Midbrain (tissue), 1 donor: ENCODE measurements at places on chromosomes 1 and 21.
A peak's percentile ranks its signal among the peaks of the same experiment; 100 is the strongest.

DNA sequence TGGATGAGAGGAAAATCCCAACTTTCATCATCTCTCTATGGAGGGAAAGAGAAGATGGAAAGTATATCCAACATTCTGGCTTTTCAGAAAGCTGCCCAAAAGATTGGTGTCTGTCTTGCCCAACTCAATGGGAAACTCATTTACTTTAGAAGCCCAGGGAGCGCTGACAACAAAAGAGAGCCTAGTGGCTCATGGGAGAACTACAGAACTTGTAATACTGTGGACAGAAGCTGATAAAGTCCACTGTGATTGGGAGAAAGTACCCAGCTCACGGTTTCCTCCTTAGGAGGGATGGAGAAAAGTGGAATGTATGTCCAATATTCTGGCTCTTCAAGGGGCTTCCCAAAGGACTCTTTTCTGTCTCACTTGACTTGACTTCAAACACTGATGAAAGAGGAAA lies 66.0 kb downstream of the RGS21 start:
- no peak for DNase-seq

DNA sequence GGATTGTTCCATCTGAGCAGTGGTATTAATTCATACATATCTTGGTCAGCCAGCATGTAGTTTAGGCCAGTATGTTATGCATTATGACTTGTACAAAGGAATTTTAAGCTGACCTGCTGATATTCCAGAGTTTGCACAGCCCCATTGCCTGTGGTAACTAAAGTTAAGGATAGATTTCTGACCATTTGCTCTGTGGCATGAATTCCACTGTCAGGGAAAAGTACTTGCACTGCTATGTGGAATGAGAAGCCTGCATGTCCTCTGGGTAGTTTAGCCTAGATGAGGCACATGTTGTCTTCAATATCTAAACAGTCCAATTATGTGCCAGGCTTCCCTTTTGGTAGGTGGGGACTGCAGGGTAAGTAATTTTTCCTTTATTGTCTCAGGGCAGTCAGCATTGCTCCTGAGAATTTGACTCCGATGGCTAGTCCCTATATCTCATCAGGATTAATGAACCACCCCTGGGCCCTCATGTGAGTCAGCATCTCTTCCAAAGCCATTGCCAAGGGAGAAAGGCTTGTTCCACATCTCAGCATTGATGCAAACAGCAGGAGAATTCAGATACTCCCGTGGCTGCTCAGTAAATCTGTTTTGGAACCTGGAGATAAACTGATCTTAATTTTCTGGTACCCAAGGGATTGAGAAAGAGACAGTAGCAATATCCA lies 30.2 kb downstream of the NEK7 start:
- no peak for DNase-seq

DNA sequence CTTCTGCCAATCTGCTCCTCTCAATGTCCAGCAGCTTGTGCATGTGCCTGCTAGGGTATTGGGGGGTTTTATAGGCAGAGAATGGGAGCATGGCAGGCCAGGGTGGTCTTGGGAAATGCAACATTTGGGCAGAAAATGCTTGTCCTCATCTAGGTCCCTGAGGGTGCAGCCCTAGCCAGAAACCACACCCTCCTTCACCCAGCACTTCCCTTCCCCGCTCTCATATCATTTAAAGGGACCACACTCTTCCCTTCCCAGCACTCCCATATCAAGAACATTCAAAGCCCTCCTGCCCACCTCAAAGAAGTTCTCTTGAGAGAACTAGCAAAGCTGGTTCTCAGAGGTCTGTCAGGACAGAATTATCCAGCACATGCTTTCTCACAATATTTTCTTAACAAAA lies 62.1 kb downstream of the HSD3B1 start:
- DNase-seq, result no peak

- DNase-seq, result peak; percentile 61
These were observed at the start of gene KLHL17 for GRCh38 chr1:960363-961131. TSS of gene KLHL17 (plus strand) at chr1:960584. CDS start at chr1:960694, 110 bp downstream.

DNA sequence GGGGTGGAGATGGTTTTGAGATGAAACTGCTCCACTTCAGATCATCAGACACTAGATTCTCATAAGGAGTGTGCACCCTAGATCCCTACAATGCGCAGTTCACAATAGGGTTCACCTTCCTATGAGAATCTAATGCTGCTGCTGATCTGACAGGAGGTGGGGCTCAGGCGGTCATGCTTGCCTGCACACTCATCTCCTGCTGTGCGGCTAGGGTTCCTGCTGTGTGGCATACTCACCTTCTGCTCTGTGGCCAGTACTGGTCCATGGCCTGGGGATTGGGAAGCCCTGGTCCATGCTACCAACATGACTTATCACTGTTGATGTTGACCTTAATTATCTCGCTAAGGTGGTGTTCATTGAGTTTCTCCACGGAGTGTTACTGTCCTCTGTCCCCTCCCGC lies 144.5 kb downstream of the NAV1 start:
- DNase-seq, result no peak

DNA sequence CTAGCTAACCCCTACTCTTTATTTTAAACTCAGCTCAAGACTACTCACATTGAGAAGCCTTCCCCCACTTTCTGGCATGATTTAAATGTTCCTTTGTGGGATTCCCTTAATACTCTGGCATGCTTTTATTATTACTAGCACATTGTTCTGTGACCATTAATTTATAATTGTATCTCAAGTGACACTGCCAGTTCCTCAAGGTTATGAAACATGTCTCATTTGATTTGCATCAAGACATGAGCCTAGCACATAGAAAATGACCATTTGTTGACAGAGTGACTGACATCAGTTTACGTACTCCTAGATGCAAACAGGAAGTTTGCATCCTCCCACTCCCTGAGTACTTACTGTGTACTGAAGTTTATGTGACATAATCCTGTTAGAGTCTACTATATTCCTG lies 15.2 kb downstream of the RGS4 start:
- DNase-seq, result no peak

GRCh38 chr1:108016451-108016920 lies 51.5 kb upstream of the VAV3 start:
- no peak for DNase-seq

DNA sequence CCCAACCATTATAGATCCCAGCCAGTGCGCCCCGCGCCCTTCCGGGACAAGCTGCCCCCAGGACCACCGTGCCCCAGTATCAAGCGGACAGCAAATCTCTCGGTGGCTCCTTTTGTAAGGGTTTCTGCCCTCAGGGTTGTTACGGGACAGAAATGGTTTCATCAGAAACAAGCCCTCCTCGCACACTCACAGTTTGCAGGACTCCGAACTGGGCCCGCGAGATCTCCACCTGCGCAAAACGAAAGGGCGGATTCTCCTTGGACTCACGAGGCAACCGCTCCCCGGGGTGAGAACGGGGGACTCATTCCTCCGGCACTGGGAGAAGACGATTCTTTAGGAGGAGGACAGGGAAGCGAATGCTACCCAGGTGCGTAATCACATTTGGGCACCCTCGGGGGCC lies 51.1 kb upstream of the H6PD start:
- no peak for DNase-seq

- peak; percentile 3 for DNase-seq
These were observed 1.9 kb upstream of the MYOC start for GRCh38 chr1:171654201-171654941.

- no peak for DNase-seq
These were observed 89.8 kb upstream of the KLHDC7A start for GRCh38 chr1:18390953-18391352.

DNA sequence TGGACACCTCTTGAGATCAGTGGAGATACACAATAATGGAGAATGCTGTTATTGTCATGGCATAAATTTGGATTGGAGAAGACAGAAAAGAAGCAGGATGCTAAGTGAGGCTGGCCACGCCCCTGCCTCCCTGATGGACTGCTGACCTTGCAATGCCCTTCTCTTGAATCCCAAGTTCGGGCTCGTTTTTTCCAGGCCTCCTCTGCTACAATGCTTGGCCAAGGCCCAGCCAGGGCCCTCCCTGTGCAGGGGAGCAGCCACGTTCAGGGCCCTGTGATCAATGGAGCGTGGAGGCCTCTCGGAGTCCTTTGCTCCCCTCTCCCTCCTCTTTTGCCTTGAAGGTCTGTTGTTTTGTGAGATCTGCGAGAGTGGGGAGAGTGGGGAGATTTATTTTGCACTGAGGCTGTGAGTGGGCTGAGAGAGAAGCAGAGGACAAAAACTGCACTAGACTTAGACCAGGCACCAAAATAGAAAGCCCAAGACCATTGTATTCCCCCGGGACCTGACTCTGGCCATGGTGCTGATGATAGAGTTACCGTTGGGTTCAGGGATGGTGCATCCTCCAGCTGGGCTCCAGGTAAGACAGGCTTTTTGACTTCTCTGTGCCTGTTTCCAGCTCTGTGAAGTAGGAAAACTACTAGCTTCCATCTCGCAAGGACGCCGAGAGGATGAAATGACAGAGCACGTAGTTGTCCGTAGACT lies 268.6 kb downstream of the KAZN start:
- no peak for DNase-seq

DNA sequence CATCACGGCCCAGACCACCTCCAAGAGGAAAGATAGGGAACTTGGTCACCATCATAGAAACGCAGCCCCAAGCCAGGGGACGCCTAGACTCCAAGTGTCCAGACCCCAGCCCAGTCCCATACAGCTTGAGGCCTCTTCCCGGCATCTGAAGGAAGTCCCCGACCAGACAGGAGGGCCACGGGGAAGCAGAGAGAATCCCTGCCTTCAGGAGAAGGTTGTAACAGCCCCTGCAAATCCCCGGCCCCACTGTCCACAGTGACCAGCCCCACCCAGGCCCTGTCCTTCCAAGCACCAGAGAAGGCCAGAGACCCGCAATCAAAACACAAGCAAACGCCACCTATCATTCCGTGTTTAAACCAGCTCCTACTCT lies 1.7 kb downstream of the SLC19A1 start:
- DNase-seq, result no peak

DNA sequence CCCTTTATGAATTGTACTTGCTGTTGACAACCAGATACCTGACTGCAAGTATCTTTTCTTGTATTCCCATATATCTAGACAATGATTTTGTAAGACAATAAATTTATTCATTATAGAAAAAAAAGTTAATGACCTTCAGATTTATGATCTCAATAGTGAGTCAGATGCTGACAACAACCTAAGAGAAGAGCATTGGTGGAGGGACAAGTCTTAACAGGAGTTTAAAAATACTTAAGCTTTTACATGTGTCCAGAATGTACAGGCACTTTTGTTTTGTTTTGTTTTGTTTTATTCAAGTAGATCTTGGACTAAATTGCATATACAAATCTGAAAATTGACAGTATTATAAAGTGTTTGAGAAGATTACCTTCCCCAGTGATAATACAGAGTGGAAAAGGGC lies 1544.6 kb upstream of the B3GALT2 start:
- no peak for DNase-seq

- DNase-seq, result no peak
These were observed 201.4 kb downstream of the CHRM3 start for GRCh38 chr1:239587574-239588369.

DNA sequence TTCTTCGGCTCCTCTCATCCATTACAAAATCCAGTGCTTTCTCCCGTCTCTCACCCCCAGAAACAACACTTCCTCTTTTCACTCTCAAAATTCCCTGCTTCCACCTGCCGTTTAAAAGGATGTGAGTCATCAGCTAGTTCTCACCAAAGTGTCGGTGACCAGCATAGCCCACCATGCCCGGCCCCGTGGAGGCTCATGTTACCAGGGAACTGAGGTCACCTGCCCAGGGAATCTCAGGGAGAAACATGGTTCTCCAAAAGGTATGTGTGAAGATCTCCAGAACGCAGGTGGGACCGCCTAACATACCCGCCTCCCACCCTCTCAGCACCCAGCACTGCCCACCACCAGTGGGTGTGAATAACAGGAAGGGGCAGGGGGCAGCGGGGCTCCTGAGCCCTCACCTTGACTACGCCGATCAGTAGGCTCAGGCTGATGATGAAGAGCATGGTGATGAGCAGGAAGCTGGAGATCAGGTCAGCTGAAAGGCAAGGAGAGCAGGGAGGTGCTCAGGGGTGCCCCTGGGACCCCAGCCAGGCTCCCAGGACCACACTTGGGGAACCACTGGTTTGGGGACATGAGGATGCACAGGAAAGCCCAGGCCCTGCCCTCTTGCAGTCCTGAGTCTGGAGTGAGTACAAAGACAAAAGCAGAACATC lies 16.2 kb downstream of the LAPTM5 start:
- no peak for DNase-seq
